ENCODE measurements at places on chromosomes 4 and X.
A peak's percentile ranks its signal among the peaks of the same experiment; 100 is the strongest.

GRCh38 chrX:64580605-64581004 is 185.4 kb upstream of the MTMR8 start:
- no peak for DNase-seq

DNA sequence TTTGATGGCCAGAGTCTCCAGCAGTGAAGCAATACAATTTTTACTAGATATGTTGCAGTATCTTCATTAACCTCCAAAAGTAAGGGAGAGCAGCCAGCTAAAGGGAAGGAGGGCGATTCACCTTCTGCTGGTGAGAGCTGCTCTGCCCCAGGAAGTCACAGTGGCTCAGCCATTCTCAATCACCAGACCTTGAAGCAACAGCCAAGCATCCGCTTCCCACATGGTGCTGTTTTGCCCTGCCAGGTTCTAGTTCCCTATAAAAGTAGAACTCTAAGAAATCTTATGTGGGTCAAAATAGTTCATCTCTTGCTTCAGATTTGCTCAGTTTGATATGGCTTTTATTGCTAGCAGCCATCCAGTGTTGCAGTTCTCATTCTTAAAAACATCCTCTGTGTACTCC is 166.8 kb downstream of the STIM2 start:
- no peak for DNase-seq

DNA sequence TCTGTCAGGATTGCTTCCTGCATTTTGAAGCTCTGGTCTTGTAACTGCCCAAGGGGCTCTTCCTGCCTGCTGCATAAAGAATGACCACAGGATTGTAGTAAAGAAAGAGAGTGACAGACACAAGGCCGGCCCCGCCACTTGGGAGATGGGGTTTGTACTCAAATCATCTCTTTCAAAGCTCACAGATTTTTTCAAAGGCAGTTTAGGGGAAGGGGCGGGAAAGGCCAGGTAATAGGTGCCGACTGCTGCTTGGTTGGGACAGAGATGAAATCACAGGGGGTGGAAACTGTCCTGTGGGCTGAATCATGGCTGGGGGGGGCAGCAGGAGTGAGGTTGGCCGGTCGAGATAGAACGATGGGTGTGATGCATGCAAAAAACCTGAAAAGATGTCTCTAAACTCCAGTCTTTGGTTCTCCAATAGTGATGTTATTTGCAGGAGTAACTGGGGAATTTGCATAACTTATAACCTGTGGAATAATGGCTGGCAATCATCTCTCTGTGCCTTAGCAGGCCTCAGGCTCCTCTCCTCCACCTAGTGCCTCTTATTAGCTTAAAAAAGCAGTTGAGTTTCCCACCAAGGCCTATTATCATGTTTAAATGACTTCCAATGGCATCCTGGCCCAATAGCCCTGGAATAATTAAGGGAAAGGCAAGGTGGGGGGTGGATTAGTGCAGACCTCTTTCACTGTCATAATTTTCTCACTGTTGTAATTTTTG is 778.4 kb upstream of the FRG1 start:
- DNase-seq = no peak

DNA sequence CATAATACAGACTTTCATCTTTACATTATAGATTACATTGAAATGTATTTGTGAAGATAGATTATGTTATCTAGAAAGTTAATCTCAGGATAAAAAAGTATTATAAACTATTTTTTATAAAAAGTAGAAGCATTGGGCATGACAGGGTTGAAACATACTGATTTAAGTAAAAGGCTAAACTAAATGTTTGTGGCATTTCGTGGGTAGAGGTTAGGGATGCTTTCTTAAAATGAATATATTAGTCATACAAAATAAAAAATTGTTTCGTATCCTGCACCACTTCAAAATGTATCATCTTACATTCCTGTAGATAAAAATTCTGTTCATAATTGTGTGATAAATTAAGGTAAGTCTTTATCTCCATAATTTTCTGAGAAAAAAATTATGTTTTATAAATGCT is 603.6 kb downstream of the SPRY1 start:
- DNase-seq = no peak

DNA sequence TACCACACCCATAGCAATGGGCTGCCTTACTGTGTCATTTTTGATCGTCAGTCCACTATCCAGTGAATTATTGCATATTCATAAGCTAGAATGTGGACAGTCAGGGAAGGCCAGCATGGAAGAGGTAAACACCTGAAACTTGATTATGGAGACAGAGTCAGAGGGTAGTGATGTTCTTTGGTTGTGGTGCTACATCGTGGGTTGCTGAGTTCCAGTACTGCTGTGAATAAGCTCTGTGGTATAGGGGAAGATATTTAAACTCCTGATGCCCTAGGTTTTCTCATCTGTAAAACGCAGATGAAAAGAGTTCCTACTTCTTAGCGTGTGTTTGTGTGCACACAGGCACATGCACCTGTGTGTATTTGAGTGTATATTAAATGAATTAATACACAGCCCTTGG is 69.9 kb downstream of the CPE start:
- DNase-seq = no peak

GRCh38 chrX:129706400-129707072 is 32.2 kb upstream of the XPNPEP2 start:
- DNase-seq = peak; percentile 25

- no peak for DNase-seq
Measured at GRCh38 chr4:186930024-186930423, 206.4 kb upstream of the FAT1 start.

DNA sequence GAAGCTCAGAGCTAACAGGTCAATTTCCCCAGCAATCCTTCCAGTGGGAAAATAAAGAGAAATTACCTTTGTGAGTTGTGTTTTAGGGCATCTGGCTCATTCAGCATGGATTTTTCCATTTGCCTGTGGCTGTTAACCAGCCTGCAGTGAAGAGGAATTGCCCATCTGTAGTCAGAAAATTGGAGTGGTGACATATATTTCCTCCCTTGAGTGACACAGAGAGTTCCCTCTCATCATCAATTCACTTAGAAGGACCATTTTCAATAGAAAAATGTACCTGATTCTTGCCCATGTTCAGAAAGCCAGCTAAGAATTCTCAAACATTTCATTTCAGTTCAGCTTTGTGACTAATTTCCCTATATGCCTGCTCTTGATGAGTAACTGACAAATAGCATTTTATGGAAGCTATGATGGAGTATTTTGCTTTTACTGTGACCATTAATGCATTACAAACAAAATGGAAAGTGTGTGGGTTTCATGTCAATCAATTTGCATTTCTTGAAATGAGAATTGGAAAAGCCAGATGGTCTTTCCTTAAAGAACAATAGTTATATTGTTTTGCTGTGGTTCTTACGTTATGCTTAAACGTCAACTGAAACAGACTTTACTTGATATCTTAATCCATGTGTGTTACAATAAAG is 155.8 kb downstream of the NWD2 start:
- no peak for DNase-seq

- DNase-seq = peak; percentile 87
Measured at GRCh38 chr4:20809812-20810211, 109.6 kb downstream of the PACRGL start.

DNA sequence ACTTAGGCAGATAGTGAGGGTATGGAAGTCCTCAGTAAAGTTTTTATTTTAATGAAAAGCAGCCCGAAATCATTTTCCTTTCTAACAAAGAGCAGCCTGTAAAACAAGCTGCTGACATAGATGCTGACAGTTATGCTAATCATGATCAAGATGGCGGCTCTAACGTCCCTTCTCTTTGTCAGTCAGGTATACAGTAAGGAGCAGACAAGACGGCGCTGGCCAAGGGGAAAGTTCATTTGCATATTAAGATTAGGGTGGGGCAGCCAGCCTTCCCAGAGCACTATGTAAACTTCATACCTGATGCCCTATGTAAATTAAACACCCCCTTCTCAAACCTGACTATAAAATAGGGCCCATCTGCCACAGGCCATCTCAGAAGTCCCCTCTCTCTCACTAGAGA is 76.9 kb downstream of the MAGEB10 start:
- no peak for DNase-seq

GRCh38 chr4:52948057-52948423 is 85.9 kb downstream of the RASL11B start:
- DNase-seq = peak; percentile 44

DNA sequence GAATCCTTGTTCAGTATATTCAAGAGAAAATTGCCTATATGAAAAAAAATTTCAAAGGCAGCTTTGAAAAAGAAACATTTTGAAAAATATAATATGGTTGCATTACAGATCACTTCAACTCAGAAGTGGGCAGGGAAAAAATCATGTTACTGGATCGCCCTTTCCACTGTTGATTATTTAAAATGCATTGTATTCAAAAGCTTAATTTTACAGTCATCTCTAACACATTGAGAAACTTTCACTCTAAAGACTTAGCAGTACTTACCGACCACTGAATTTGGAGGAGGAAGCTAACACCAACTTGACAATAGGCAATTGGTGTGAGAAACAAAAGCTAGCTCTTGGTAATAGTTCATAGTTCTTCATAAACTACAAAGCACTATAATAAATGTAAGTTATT is 101.9 kb downstream of the CEP135 start:
- peak; percentile 32 for DNase-seq

- no peak for DNase-seq
Measured at GRCh38 chrX:153887385-153887784, 1.4 kb upstream of the L1CAM start.

DNA sequence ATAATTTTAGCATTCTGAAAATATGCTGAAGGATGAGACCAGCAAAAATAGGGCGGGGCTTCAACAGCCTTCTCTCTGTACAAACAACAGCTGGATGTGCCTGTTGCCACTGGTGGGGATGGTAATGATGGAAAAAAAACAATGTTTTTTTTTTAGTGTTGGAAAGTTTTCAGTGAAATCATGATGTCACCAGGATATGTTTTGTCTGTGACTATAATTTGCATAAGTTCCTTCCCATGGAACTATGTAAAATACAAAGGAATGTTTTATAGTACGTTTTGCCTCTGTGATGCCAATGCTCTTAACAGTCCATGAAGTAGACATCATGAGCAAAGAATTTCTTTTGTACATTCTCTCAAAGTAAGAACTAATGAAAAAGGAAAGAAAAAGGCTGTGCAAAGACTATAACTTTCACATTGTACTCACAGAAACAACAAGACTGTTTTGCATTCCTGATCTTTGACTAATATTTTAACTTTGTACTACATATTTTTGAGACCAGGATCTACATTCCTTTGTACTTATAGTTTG is 589.7 kb downstream of the SPRY1 start:
- no peak for DNase-seq

DNA sequence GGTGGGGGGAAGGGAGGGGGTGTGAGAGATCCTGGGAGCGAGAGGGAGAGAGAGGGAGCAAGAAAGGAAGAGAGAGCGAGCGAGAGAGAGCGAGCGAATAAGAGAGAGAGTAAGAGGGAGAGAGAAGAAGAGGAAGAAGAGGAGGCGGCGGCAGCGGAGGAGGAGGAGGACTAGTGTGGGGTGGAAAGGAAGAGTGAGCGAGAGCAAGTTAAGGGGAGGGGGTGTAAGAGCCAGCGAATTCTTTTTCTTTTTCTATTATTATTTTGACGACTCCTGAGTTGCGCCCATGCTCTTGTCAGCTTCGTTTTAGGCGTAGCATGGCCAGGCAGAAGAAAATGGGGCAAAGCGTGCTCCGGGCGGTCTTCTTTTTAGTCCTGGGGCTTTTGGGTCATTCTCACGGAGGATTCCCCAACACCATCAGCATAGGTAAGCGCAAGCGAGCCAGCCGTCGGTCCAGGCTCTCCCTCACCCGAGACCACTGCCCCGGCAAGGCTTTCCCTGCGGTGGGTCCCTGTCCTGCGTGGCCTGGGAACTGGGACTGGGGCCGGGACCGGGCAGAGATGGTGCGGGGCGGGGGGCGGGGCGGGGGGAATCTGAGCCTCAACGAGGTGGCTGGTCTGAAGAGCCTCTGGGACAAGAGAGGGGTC is at the start of gene GRIA3:
Gene GRIA3, plus strand, starts transcription at position 60 of the 647 bp plus-strand sequence. Its CDS starts 258 bp downstream, at position 318.
- DNase-seq = peak; percentile 92

GRCh38 chr4:173013232-173013930 is 155.2 kb upstream of the GALNT7 start:
- DNase-seq = peak; percentile 85

DNA sequence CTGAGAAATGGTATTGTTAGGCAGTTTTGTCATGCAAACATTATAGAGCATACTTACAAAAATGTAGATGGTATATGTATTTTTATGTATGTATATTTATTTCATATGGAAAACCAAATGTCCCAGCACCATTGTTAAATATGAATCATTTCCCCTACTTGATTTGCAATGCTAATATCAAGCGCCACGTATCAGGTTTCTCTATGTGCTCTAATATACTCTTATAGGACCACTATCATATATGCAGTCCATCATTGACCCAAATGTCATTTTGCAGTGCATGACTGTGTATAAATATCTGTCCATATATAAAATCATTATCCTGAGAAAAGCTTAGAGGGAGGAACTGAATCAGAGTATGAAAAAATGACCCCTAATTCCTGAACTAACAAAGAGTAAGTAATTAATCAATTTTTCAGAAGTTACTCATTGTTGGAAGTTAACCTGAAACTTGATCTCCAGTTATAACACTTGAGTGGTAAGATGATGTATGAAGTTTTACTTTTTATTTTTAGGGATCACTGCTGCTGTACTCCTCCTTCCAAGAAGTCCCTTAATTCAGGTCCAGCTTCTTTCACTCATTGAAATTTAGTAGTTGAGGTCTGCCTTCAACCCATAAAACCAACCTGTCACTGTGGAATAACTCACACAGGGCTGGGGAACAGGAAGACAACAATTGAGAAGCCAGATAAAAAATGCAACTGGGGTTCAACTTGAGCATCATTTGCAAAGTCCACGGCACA is 134.8 kb upstream of the LDB2 start:
- no peak for DNase-seq

DNA sequence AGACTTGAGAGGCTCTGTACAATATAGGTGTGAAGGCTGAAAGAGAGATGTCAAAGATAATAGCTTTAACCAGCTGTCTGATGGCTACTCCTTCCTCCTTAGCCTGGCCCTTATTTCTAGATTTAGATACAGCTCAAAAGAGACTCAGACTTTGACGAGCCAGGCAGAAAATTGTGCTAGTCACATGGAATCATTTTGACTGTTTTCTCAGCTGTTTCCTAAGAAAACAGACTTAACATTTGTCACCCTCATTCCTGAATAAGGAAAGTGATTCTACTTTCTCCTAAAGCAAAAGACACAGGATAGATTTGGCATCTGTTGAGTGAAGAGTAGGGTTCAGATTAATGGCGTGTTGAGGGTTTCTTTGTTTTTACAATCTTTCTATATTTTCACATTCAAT is 340.7 kb downstream of the DHX15 start:
- DNase-seq = no peak

DNA sequence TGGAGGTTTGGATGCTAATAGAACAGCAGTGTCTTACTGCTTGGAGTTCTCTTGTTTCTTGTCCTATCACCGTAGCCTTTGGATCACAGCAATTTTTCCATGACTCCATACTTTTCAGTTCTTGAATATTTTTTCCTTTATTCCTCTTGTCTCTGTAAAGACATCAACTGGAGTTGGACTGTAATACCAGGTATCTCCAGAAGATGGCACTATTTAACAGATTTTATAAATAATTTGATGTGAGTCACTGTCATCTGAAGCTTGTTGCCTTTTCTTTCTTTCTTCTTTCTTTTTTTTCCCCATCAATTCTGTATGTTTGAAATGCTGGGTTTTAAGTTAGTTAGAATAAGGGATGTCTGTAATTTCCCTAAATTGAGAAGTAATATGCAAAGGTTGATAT is 24.1 kb downstream of the HPRT1 start:
- peak; percentile 78 for DNase-seq
